Stromal cell of bone marrow (primary cell): ENCODE measurements at places on chromosomes 4 and X.

GRCh38 chrX:46739736-46740135 is 19.2 kb downstream of the SLC9A7 start:
- no peak for DNase-seq

DNA sequence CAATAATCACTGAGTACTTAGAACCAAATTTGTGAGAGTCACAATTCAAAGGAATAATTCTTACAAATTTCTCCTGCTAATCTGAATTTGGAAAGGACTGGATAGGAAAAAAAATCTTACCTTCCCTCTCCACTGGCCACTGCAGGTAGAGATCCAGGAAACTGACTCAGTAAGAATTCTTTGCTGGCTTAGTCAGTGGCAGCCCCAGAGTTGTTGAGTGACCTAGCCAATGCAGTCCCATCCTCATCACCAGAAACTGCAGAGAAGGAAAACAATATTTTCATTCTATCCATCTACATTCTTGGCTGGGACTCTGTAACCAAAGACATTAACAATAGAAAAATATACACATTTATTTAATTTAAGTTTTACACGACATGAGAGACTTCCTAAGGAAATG is 572.0 kb downstream of the ADGRL3 start:
- DNase-seq, result no peak

- peak; percentile 77 for DNase-seq
Observed at GRCh38 chr4:98653890-98654867, 4.2 kb downstream of the TSPAN5 start.

GRCh38 chrX:131704136-131704695 is 160.3 kb downstream of the OR13H1 start:
- peak; percentile 60 for DNase-seq

GRCh38 chrX:82675104-82675503 is 833.0 kb upstream of the POU3F4 start:
- DNase-seq, result no peak

DNA sequence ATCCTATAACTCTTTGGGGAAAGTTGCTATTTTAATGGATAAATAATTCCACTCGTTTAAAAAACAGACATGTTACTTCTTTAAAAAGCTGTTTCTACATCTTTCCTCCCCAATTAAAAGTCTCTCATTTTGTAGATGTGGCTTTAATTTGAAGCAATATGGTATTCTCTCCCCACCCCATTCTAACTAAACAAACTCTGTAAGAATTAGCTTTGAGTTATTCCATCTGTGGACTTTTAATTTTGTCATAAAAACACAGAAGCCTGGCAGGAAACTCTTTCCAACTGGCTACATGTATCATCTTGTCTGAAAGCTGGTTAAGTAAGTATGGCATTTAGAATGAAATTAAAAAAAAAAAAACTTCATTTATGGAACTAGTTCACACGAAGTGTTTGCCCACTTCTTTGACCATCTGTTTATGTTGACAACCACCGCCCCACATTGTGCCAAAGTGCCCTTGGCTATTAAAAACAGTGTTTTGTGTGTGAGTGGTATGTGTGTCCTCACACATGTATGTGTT is 140.3 kb downstream of the NAA11 start:
- no peak for DNase-seq

DNA sequence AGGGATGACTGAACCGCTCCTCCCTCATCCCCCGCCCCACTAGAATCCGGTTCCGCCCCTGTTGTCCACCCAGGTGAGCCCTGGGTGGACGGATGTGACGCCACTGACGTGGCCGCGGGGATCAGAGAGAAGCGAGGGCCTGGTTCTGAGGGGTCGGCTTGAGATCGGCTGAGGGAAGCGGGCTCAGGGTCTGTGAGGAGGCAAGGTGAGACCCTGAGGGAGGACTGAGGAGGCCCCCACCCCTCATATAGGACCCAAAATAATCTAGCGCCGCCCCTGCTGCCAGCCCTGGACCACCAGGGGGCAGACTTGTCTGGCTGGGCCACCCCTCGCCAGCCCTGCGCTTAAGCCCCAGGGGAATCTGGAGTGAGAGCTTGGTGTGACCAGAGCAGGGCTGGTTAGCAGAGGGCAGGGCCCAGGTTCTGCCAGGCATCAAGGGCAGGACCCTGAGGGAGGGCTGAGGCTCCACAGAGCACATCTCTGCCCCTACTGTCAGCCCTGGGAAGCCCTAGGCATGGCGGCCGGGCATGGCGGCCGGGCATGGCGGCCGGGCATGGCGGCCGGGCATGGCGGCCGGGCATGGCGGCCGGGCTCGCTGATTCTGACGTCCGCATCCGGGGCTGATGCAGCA is at the start of gene MAGEA8:
MAGEA8 (plus strand) TSS at position 103 of the 631 bp plus-strand sequence. CDS start 3,090 bp downstream, outside the sequence.
- DNase-seq, result no peak

GRCh38 chr4:2593003-2593402 is 56.6 kb downstream of the FAM193A start:
- DNase-seq, result no peak

DNA sequence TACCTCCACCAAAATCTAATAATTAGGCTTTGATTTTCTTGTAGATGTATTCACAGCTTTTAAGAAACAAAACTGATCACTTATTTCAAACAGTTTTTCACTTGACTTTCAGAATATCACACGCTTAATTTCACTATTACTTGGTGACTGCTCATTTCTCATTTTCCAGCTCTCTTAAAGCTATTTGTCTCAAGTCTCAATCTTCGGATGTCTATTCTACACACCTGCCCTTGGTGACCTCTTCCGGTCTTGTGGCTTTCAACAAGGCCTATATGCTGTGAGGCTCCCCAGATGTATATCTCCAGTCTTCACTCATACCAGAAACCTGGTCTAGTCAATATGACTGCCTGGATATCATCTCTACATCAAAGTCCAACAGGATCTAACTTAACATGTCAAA is 34.9 kb upstream of the ANXA10 start:
- no peak for DNase-seq

GRCh38 chr4:72525938-72526337 is 43.1 kb downstream of the ADAMTS3 start:
- DNase-seq, result peak; percentile 48

DNA sequence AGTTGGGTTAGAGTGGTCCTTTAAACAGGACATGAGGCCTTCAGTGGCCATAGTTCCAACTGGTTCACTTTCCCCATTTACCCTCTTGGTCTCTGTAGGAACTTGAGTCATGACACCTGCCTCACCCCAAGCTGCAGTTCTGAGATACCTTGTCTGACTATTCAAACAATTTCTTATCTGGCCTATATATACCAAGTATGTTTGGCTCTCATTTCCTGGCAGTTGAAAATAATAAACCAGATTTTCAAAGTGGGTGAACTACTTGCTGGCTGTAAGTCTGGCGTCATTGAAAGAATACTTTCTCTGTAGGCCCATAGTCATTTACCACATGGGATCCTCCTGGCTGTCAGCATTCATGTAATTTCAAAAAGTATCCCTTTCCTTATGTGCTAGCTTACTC is 228.8 kb downstream of the SHROOM3 start:
- DNase-seq, result no peak

DNA sequence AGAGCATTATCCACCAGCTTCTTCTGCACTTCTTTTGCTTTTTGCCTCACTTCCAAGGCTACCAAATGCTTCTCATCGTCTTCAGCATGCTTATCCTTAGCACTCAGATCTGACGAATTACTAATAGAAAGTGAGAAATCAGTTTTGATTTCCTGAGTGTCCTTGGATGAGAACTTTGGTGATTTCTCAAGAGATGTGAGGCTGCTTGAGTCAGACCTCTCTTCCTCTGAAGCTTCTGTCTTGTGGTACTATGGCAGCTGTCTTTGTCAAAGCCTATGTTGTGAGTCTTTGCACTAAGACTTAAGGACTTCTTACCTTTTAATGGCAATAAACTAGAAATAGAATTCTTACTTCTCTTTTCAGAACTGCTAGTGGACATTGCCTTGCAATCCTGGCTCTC is 169.9 kb downstream of the CPE start:
- DNase-seq, result no peak

DNA sequence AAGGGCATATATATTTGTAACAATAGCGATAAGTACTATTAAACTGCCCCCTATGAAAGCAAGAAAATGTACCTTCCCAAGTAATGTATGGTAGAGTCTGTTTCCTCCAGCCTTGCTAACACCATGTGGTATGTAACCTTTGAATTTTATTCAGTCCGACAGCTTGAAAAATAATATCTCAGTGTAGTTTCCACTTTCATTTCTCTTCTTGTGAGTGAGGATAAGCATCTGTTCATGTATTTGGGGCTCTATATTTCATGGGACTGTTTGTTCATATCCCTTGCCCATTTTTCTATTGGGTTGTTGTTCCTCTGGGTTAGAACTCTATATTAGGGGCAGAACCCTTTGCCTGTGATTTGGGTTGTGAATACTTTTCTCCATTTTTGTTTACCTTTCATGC is 58.3 kb downstream of the USP38 start:
- no peak for DNase-seq

GRCh38 chr4:54274795-54275665 is 45.9 kb downstream of the PDGFRA start:
- DNase-seq, result no peak

DNA sequence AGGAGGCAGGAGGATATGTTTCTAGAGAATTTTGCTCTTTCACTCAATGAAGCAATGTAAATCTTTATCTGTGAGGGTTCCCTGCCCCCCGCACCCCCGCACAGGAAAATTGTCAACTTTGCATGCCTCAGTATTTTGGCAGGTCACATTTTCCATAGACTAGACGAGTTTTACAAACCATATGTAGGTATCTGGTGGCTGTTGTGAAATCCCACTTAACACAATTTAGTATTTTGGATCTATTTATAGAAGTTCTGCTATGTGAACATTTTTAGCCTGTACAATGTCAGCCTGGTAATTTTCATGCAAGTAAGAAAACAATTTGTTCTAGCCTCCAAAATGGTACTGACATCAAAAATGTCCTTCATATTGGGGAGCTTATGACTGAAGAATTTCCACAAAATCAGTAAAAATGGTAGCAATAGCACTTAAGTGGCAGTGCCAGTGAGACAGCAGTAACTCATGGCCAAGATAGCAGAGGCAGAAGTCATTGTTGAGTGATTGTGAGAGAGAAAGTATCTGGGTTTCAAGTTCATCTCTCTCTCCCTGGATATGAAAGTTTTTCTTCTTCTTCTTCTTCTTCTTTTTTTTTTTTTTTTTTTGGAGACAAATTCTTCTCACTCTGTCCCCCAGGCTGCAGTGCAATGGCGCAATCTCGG is 12.4 kb upstream of the FRYL start:
- no peak for DNase-seq

GRCh38 chrX:149114001-149114400 is 391.1 kb downstream of the IDS start:
- DNase-seq, result no peak

- DNase-seq, result peak; percentile 14
Observed at GRCh38 chr4:79042079-79042674, 102.9 kb upstream of the PAQR3 start.

GRCh38 chrX:105121186-105121585 is 99.3 kb downstream of the TEX13A start:
- DNase-seq, result no peak

GRCh38 chrX:111518667-111519066 is 7.2 kb downstream of the SERTM2 start:
- DNase-seq, result no peak

GRCh38 chr4:173752610-173753230 is 222.7 kb upstream of the HAND2 start:
- DNase-seq, result no peak

DNA sequence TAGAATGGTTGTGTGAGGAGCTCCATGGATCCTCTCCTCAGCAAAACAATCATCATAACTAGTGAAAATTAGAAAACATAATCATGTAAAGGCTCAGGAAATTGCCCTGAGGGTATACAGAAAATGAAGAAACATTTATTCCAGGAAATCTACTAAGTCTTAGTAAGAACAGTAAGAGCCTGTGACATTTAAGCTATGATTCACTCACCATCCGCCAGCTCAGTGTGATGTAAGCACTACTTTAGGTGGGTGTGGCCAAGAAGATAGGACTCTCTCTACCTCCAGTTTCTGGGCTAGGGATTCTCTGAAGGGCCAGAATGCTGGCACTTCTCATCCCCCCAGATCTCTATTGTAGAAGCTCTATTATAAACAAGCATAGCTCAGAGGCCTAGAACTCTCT is 147.5 kb downstream of the DLG3 start:
- DNase-seq, result peak; percentile 43

- DNase-seq, result peak; percentile 73
Observed at GRCh38 chr4:118918388-118918787, 29.7 kb downstream of the SYNPO2 start.

- no peak for DNase-seq
Observed at GRCh38 chr4:172147687-172148086, 334.5 kb downstream of the GALNTL6 start.

GRCh38 chrX:131854581-131854980 is 168.5 kb upstream of the STK26 start:
- peak; percentile 17 for DNase-seq

DNA sequence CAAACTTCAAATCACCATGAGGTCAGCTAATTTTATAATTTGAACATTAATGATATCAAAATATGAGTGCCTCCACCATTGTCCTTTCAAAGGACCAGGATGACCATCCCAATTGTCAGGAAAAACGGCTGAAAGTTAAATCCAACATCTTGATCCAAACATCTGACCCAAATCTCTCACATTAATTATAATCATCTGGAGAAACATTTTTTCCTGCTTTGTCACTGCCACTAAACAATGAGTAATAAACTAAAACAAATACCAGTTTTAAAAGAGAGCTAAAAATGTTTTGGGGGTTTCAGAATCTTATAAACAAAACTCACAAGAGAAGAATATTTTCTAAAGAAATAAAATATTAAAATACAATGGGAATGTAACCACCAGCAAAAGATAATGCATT is 45.7 kb upstream of the NDST4 start:
- no peak for DNase-seq

DNA sequence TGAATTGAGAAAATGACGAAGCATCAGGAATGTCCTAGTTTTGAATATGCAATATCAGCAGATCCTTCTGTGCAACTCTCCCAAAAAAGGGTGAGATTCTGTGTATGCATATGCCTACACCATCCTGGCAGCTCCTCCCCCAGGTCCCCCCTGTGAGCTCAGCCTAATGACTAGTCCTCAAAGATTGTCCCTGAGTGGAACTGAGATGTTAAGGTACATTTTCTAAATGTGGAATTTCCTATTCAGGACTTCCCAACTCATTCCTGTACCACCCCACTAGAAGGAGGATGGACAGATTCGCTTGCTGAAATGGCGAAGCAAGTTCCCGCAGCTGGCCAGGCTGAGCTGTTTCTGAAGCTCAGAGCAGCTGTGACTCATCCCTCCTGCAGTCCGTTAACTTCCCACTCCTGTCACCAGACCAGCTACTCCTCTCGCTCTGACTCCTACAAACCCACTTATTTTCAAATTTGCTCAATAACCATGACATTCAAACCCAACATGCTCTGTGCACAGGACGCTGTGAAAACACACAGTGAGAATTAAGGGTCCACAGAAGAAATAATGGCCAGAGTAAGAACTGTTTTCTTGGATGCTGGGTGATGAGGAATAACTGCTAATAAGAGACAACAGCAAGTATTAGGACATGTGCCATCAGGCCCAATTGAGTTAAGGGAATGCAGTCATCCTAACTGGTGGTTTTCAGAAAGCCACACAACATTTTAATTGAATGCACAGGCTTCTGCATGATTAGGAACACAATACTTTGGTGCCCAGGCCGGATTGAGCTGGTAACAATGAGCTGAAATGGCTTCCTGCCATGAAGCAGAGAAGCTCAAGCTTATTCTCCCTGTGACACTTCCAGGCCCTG is 40.0 kb upstream of the IRF2 start:
- peak; percentile 84 for DNase-seq

- DNase-seq, result no peak
Observed at GRCh38 chr4:97759785-97760184, 383.5 kb downstream of the STPG2 start.

GRCh38 chr4:152021788-152022438 is 261.1 kb upstream of the GATB start:
- DNase-seq, result no peak
